ENCODE measurements at places on chromosomes 2 and 18.

- peak; percentile 75 for DNase-seq
These were observed 836 bp downstream of the ANKRD12 start for GRCh38 chr18:9137168-9138066.

GRCh38 chr2:38581193-38582147 is 21.3 kb downstream of the HNRNPLL start:
- DNase-seq, result no peak

DNA sequence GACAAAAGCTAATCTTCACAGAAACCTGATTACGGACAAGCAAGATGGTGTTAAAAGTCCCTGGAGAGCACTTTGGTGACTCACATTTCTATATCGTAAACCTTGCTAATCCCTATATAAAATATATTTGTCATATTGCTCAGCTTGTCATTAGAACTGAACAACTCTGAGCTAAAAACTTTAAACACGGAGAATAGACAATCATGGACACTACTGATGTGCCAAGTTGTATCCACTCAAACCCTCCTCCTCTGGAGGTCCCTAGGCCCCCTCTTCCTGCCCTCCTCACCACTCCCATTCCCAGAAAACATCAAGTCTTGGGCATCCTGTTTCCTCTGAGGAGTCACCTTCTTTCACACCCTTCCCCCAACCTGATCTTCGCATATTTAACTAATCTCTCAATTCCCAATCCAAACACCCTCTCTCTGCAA is 138.7 kb upstream of the PID1 start:
- DNase-seq, result no peak

- DNase-seq, result no peak
These were observed 143.7 kb upstream of the TTC39C start for GRCh38 chr18:23870676-23871380.
